ENCODE measurements at places on chromosomes 2 and 18. TPM values are rescaled to one million over a fixed set of nuclear protein-coding genes. Genes with fewer than 3 reads are reported as not detected.

DNA sequence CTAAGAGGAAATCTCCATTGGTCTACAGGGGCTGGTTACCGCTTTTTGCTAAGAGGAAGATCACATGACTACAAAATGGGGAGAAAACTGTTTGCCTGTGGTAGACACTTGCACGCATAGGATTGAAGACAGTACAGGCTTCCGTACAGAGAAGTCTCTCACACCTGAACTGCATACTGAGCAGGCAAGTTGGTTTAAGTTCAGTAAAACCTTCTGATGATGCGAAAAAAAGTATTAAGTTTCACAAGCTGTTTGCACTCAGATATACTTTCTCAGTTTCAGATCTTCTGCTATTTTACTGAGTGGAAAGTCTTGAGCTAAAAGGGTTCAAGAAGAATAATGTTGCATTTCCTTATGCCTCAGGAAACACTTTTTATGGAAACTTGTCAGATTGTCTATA is 292.2 kb upstream of the MC4R start:
- no peak for DNase-seq

GRCh38 chr2:147538821-147539220 is 306.0 kb upstream of the ACVR2A start:
- no peak for DNase-seq

GRCh38 chr2:63055226-63056106 is 4.8 kb downstream of the OTX1 start:
- DNase-seq = no peak

DNA sequence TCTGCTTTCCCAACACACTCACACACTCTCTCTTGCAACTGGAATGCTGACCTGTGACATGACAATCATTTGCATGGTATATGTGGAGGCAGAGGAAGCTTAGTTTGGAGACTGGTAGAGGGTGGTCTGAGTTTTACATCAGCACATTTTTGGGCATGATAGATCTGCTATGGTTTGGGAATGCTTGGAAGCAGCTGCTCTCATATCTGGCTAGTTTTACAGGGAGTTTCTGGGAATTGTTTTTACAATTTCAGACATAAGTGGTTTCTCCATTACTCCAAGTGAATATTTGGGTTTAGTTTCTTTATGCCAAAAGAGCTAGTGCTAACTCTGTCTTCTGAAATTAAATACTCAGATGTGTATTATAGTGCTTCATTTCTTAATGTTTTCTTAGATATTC is 977.6 kb downstream of the SUCLG1 start:
- DNase-seq = no peak

GRCh38 chr2:145740302-145740701 is 1220.4 kb upstream of the ZEB2 start:
- no peak for DNase-seq

HOXD3 gene
- 1.6 TPM for polyA plus RNA-seq

GRCh38 chr2:173496746-173497145 is 142.1 kb downstream of the CDCA7 start:
- DNase-seq = no peak

DNA sequence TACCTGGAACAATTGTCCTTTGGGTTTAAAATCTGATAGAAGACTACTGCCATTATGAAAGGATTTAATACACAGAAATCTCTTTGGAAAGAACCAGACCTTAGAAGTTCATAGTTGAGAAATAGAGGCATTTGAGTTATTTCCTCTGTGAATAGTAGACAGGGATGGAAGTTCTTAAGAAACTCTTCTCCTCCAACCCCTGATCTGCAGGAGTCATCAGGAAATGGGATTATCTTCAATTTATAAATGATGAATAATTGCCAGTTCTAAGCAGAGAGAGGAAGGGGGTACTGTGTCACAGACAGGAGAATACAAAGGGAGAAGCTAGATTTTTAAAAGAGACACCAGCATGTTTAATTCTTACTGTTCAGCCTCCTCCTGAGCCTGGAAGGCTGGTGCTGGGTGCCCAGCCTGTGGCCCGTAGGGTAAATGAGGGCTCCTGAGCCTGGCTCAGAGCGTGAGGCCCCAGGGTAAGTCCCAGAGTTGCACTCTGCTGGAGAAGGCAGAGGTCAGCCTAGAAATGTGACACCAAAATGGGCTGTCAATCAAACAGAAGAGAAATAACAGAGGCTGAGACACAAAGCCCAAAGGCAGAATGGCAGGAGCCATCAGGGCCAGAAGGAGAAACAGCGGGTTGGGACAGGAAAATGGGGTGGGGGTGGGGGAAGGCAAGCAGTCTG is 58.2 kb upstream of the PKDCC start:
- no peak for DNase-seq

DNA sequence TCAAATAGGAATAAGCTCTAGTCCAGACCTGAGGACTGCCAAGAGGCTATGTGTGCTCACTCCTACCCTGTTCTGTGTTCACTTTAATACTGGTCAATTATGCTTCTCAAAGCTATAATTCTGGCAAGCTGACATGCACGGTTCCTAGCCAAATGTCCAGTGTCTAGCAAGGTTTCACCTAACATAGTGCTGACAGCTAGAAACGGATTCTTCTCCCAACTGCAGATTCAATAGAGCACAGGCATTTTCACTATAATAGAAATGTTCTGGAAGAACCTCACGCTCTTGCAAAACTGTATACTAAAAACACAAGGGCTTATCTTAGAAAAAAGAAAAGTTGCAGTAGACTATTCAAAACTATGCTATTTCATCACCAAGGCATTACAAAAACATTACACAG is 45.1 kb downstream of the HDAC4 start:
- no peak for DNase-seq

REG3A gene
- not detected for polyA plus RNA-seq

DNA sequence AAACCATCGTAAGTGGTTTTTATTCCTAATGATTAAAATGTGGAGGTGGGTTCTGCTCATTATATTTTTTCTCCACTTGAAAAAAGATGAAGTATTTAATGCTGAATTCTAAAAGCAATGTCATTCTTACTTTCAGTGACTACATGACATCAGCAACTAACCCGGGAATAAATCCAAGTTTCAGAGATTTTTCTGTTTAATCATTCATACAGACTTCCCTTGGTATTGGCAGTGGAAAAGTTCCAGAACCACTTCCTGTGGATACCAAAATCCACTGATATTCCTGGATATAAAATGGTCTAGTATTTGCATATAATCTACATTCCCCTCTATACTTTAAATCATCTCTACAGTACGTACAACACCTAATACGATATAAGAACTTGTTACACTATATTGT is 128.6 kb downstream of the ZNF532 start:
- DNase-seq = no peak

FEV gene
- not detected for polyA plus RNA-seq

DNA sequence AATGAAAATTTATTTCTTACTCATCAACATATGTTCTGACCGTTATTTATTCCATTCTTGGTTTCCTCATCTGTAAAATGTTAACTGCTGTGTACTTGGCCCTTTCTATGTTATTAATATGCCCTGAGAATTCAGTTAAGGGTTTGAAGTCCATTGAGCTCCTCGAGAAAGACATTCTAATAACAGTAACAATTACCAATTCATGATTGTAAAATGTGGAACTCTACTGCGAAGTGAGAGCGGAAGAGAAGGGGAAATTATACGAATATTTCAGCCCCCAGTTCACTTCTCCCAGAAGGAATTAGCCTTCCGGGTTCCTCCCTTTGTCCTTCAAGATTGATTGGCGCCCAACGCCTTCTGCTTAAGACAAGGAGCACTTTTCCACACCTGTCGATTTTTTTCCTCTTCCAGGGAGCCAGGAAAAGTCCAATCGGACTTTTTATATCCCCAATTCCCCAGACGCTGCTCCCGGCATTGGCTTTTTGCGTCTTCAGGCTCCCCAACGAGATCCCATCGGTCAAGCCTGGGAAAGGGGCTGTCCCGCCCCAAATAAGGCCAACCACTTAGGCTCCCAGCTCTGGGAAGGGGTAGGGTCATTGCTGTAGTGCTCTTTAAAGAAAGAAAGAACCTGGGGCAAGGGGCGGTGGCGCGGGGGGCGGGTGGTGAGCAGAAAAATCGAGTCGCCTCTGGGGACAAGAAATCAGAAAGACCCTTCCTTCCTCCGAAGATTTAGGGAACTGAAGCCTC is 1.6 kb downstream of the DSC2 start:
- no peak for DNase-seq

GRCh38 chr2:206273905-206274304 is 558 bp upstream of the ZDBF2 start:
- no peak for DNase-seq

BCL2 gene
- polyA plus RNA-seq = 6.3 TPM

All from urinary bladder (tissue), 4 donors.